ENCODE measurements at places on chromosomes 12 and 14.

DNA sequence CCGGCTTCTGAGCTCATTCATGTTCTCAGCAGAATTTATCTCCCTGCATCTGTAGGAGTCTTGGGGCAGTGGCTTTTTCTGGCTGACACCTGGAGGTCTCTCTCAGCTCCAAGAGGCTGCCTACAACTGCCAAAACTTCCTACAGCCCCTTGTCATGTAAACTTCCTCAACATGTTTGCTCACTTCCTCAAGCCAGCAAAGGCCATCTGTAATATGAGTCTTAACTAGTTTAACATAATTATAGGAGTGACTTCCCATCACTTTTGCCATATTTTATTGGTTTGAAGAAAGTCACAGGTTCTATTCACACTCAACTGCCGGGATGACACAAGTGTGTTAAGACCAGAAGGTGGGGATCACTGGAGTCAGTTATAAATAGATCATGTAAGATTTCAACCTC, 194.0 kb downstream of the VRK1 start:
- DNase-seq: no peak

DNA sequence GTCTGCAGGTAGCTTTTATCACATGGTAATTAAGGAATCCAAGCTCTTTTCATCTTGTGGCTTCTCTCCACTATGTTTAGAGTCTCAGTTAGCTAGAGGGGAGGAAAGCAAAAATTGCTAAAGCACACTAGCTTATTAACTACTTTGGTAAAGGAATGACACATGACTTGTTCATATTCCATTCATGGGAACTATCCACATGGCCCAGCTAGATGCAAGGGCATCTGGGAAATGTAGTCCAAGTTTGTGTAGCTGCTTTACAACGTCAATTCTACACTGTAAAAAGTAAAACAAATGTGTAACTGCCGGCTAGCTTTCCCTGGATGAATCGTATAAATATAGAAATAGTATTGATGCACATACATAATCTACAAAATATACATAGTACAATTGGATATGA, 244.5 kb upstream of the LRFN5 start:
- DNase-seq: no peak

- no peak for DNase-seq
Measured at GRCh38 chr12:112998987-112999767, 20.9 kb downstream of the OAS2 start.

DNA sequence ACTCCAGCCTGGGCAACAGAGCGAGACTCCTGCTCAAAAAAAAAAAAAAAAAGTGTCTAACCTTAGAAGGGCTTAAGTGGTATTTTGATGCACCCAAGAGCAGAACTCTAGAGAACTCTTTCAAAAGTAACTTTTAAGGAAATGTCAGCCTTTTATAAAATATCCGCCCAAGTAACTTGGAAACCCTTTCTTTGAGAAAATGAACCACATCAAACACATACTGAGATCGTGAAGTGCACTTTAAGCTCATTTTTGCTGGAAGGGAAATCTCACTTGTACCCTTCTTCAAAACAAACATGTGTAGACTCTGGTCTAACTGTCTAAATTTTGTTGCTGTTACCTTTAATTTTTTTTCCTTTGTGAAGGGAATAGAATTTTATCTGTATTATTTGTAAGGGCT, 5.5 kb downstream of the C12orf56 start:
- no peak for DNase-seq

GRCh38 chr12:103848143-103848542, 7.1 kb upstream of the NT5DC3 start:
- DNase-seq: no peak

GRCh38 chr14:98903371-98903770, 368.6 kb downstream of the BCL11B start:
- no peak for DNase-seq

- DNase-seq: no peak
Measured at GRCh38 chr12:92722897-92723296, 20.1 kb downstream of the PLEKHG7 start.
